ENCODE measurements at places on chromosomes 7 and 10.

GRCh38 chr7:27920281-27920946 lies 180.5 kb downstream of the TAX1BP1 start:
- DNase-seq, result no peak

GRCh38 chr10:106941297-106942034 lies 223.0 kb downstream of the SORCS1 start:
- DNase-seq, result no peak

- DNase-seq, result peak; percentile 58
Observed at GRCh38 chr10:123133541-123134342, 2.0 kb upstream of the HMX3 start.

DNA sequence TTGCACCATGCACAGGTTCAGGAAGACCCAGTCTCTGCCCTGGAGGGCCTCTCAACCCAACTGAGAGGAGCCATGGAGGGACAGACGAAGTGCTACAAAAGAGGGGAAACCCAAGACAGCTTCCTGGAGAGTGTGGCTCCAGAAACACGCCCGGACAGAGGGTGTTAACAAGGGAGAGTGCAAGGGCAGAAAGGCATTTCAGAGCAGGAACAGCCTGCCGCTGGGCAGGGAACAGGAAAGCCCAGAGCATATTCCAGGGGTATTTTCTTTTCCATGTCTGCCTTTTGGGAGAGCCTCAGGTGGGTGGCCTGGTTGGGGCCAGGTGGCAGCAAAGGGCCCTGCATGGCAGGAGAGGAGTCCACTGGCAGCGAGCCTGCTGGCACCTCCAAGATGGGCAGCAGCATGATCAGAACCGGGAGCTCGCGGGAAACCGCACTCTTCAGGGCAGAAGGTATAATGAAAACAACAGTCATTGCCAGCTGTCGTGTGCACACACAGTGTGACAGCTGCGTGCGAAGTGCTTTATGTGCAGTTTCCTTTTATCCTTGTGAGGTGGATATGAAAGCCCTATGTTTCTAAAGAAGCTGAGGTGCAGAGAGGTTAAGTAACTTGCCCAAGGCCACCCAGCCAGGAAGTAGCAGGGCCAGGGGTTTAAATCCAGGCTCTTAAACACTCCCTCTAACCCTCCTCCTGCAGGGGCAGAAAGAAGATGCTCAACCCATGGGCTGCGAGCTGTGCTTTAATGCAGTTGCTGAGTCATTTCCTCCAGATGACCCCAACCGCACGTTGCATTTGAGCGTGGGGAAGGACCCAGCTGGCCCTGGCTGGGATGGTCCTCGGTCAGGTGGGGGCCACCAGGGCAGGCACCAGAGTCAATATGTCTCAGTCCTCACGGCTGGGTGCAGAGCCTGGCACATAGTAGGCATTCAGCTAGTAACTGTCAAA lies 128.6 kb downstream of the OAT start:
- peak; percentile 41 for DNase-seq

- DNase-seq, result no peak
Observed at GRCh38 chr10:72812415-72812752, 81.2 kb upstream of the OIT3 start.

DNA sequence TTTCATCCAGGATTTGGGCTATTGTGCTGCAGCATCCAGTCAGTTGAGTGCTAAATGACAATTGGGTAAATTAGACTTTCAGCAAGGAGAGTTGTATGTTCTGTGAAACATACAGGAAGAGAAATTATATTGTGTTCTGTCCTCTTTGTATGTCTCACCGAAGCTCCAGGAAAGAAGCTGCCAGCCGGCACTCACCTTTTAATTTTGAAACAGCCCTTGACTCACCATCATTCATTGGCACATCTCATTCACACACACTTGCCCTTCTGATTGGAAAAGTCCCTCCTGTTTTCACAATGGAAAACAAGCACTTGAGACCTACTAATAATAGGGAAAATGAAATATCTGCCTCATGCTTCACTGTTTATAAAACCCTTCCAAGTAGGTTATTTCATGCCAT lies 495.6 kb downstream of the RPS24 start:
- no peak for DNase-seq

DNA sequence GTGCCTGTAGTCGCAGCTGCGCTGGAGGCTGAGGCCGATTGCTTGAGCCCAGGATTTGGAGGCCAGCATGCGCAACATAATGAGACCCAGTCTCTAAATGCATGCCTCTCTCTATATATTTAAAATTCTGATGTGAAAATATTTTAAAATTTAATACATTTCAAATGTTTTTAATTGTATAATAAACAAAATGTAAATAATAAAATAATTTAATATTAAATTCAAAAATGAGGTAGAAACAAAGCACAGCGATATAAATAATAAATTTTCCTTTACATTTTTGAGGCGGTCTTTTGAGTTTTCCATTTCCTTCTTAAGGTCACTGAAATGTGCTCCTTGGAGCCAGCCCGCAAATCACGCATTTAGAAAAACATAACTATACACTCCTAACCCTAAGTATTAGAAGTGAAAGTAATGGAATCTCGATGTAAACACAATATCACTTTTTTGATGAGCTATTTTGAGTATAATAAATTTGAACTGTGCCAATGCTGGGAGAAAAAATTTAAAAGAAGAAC lies 523 bp upstream of the CDK1 start:
- DNase-seq, result no peak

- peak; percentile 40 for DNase-seq
Observed at GRCh38 chr10:49283491-49283890, 15.5 kb upstream of the C10orf71 start.

GRCh38 chr10:110268442-110268841 lies 36.3 kb downstream of the SMNDC1 start:
- no peak for DNase-seq

DNA sequence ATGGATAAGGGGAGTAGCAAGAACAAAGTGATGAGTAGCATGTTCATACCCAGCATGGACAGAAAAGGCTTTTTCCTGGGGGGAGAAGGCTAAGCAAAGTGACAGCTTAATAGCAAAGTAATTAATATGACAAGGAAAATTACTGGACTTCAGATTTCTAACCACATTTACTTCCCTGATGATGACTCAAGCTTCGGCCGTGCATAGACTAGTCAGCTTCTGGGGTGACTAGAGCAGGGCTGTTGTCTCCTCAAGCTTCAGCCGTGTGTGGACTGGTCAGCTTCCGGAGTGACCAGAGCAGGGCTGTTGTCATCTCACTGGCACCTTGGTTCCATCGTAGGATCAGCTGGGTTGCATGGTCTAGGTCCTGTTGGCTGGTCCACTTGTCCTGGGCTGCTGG lies 2.1 kb upstream of the ZNF117 start:
- no peak for DNase-seq

DNA sequence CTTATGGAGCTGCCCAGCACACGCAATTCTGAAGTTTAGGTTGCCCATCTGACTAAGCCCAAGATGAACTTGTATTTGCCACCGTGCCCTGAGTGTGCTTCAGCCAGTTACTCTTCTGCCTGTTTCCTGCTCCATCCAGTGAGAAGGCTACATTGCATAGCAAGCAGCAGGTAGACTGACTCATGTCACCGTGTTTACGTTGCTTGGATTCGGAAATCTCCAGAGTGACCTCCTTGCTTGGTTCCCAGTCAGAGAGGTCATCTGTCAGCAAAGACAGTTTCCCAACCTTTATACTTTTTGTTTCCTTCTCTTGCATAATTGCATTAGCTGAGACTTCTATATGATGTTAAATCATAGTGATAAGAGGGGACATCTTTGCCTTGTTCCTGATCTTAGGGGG lies 30.9 kb downstream of the NACAD start:
- DNase-seq, result peak; percentile 47

DNA sequence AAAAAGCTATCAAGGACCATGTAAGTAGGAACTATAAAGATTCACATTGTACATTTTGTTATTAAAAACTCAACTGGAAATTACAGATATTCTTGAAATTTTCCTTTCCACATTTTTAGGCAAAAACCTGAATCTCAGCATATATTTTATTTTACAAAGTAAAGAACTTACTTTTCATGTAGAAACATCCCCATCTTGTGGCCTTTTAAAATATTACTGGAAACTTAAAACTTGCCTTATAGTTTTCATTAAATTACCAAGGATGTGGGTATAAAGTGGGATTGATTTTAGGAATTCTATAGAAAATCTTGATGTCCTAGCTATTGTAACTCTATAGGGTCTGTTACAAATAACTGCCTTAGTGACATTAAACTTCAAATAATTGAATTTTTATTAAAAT lies 10.6 kb downstream of the DBF4 start:
- DNase-seq, result no peak

DNA sequence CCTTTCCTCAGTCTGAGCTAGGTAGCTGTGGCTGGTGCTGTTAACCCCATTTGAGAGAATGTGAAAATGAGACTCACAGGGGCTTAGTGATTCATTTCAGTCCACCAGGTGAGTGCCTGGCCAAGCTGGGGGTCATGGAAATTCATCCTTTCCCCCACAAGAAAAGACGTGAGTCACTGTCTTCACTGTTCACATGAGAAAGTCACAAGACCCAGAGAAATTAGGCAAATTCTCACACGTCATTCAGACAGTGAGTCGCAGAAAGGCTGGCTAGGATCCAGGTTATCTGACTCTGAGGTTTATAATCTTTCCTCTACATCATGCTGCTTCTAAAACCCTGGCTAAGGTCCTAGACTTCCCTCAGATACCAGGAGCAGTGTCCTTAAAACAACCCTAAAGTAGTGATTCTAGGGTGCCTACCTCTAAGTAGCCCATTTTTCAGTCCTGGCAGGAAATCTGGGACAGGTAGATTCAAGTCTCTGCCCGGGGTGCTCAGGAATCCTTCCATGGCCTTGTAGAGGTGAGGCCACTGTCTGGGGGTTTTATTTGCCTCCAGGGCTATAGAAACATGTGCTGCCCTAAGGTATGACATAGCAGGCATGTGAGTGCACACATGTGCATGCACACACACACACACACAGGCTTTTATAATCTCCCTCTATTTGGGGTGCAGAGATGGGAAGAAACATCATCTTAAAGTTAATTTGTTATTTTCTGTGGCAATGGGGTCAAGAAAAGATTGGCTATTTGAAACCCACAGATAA lies 427.9 kb upstream of the CELF2 start:
- DNase-seq, result no peak

GRCh38 chr10:132102071-132102716 lies 36.4 kb downstream of the JAKMIP3 start:
- peak; percentile 46 for DNase-seq

DNA sequence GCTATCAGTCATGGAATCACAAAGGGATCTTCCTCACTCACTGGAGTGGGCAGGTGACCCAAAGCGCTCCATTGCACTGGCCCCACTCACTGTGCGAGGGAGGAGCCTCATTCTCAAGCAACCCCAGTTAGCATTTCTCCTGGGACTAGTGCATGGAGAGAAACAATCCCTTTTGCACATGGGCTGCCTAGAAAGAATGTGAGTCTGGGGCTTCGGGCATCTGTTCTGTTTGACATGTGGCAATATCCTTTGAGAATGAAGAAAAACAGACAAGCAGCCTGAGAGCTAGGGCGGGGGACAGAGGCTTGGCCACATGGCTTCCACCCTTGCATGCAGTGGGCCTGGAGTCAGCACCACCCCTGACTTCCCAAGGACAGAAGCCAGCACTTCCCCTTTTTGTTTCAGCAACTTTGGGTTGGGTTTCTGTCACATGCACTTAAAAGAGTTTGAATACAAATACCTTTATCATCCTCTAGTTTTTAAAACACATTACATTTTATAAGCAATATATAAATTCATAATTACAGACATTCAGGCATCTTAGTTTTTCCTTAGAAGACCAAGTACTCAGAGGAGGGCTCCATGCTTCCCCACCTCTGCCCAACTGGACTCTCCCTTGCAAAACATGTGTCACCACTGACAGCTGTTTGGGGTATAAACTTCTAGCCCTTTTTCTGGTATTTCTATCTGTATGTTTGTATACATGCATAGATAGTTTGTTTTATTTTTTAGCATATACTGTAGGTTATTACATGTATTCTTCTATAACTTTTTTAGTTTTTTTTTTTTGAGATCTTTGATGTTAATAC lies 73.8 kb downstream of the RBM20 start:
- DNase-seq, result no peak

- DNase-seq, result no peak
Observed at GRCh38 chr10:62073429-62073828, 171.9 kb downstream of the ARID5B start.

DNA sequence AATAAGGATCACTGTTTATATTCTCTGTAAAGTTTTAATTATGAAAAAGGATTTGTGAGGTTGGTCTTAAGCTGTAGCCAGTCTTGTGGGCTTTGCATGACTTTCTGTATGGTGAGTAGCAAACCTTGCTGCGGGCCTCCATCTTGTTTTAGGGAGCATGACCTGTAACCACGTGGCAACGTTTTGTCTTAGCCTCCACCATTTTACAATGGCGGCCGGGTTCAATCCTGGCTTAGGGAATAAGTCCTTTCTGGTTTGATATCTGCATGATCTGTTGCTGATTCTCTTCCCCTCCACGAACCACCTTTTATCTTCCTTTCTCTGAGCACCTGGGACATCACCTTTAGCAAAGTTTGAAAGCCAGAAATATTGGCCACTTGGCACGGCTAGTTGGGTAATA lies 32.5 kb upstream of the OPTN start:
- DNase-seq, result no peak

GRCh38 chr7:120417244-120417979 lies 144.4 kb downstream of the KCND2 start:
- DNase-seq, result no peak

- DNase-seq, result no peak
Observed at GRCh38 chr7:135159359-135160085, 11.0 kb downstream of the CYREN start.

DNA sequence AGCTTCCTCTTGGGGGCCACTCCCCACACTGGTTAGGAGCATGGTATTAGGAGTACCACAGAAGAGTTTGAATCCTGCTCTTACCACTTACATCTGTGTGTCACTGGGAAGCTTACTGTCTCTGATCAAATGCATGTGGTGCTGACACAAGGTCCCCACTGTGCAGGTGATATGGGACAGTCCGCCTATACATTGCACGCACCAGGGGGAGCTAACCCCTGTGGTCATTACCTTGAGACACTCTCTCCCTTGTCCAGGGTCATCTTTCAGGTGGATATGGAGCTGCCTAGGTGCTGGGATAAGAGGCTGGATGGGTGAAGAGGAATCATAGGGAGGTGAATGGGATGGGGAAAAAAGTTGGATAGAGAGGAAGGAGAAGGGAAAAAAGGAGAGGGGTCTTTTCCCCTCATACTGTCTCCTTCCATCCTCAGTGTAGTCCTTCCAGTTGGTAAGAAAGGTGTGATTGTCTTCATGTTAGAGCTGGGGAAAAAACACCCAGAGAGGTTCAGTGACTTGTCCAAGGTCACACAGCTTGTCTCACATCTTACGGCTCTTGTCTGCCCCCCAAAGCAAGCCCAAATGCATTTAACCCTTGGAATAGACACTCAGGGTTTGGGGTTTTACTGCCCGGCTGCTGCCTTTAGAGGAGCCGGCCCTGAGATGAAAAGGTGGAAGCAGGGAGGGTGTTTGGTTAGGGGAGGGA lies 125.9 kb downstream of the CDH23 start:
- no peak for DNase-seq

- no peak for DNase-seq
Observed at GRCh38 chr7:12494687-12495024, 75.9 kb upstream of the SCIN start.

DNA sequence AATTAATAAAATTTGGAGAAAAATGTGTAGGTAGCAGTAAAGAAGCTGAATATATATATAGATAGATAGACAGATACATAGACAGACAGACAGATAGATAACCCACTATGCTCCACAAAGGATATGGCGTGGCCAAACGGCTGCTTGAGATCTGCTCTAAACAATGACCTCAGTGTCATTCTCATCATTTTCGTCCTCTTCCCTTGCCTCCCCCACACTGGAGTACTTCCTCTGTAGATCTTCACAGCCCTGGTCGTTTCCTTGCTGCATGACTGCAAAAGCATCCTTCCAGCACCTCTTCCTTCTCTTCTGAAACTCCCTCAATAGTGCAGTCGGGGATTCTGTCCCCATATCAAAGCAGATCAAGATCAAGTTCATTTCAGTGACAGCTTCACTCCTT lies 35.6 kb upstream of the ATP6V0A4 start:
- DNase-seq, result no peak
